ENCODE measurements at places on chromosomes 1 and 21.

DNA sequence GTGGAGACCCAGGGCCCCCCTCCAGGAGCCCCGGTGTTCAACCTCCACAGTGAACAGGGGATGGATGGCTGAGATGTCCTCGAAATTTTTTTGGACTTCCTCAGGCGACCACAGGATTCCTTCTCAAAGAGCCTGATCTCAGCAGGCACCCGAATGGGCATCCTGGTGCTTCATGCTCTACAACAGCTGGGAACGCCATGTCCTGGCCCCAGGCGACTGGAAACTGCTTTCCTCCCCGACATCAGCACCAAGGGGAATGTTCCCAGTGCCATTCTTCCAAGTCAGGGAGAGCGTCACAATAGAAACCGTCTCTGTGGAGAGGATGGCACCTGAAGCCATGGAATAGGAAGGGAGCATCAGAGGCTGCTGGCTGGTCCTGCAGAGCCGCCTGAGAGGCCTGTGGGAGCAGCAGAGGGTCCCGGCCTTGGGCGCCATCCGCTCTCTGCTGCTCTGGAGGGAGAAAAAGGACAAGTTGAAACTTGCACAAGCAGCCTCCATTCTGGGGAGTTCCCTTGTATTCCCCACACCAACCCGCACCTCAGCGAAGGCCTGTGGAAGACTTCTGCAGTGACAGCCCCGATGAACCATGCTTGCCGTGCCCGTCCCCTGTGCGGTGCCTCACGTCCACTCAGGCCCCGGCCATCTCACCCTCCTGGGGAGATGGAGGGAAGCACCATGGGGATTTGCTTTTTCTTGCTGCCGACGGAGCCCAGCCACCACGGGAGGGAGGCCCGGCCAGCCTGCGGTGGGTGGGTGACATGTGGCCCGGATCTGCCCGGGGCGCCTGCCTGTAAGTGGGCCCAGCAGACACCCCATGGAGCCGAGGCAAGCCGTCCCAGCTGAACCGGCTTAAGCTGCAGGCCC, 2.3 kb upstream of the ADARB1 start:
- DNase-seq = no peak

- no peak for DNase-seq
Observed at GRCh38 chr1:76381450-76382097, 307.0 kb downstream of the ST6GALNAC3 start.

DNA sequence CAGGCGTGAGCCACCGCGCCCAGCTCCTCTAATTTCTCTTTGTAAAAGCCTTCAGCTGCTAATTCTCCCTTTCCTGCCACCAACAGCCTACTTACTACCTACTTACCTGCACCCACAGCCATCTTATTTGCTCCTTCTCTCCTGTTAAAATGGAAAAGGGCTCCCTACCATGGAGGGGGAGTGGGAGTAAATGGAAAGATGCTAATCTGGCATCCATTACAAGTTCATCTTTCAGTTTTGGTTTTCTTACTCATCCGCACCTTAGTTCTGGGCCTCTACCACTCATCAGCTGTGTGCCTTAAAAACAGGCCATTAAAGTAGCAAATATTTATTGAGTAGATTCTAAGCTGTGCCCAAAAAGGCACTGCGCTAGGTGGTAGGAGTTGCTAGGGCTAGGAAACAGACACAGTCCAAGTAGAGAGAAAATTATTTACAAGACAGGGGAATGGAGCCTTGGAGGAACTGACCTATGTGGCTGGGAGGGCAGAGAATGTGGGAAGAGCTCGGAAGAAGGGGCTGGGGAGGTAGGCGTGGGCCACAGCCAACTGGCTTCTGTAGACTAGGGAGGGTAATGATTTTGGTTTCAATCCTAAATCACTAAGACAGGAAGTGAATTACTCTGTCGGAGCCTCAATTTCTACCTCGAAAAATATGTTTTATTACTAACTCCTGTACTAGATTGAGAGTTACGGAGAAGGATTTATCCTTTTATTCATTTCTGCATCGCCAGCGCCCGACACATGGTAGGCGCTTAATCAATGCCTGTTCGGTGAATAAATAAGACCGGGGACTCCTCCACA, 685 bp upstream of the DDI2 start:
- no peak for DNase-seq

- DNase-seq = no peak
Observed at GRCh38 chr1:7938070-7938469, 2.6 kb downstream of the TNFRSF9 start.

DNA sequence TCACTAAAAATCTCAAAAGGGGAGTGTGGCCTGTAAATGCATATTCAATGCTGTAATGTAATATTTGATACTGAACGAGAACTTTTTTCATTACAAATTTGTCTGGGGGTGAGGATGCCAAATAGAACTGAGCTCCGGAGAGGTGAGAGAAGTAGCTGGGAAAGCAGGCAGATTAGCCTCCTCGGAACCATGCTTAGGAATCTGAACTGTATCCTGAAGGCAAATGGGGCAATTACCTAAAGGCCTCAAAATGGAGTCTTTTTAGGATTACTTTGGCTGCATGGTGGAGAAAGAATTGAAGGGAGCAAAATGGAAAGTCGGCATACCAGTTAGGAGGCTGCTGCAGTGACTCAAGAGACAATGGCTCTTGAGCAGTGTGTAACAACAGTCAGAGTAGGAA, 178.8 kb downstream of the CDC7 start:
- DNase-seq = no peak

GRCh38 chr1:167909691-167910180, 4.2 kb downstream of the ADCY10 start:
- DNase-seq = no peak

DNA sequence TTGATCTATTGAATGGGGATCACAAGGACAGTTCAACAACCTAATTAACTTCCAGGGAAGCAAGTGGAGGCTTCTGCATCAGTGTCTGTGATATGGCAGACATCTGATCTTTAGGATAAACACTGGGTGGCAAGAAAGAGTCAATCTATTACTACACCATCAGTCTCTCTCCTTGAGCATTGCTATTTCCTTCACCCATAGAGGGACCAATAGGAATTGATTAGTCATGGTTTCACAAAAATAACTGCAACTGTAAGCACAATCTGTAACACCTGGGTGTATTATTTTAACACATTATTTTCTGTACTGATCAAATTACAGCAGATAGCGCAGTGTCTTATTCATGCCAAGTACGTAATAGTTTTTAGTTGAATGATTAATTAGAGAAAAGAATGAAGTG, 50.3 kb downstream of the USP24 start:
- no peak for DNase-seq

DNA sequence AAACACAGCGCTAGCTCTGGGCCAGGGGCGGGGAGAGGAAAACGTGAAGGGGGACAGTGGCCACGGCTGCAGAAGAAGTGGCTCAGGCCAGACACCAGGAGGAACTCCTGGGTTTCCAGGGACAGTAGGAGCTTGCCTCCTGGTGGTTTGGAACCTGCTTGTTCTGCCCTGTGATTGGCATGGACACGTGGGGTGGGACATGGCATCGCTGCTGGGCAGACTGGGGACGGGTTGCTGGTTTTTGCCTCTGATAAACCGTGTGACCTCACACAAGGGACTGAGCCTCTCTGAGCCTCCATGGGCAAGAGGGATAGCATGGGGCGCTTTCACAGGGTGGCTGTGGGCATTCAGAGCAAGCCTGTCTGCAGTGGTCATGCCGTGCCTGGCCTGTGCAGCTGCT, 7.5 kb upstream of the PLCH2 start:
- no peak for DNase-seq

- no peak for DNase-seq
Observed at GRCh38 chr1:153374071-153374470, 1.4 kb downstream of the S100A12 start.

DNA sequence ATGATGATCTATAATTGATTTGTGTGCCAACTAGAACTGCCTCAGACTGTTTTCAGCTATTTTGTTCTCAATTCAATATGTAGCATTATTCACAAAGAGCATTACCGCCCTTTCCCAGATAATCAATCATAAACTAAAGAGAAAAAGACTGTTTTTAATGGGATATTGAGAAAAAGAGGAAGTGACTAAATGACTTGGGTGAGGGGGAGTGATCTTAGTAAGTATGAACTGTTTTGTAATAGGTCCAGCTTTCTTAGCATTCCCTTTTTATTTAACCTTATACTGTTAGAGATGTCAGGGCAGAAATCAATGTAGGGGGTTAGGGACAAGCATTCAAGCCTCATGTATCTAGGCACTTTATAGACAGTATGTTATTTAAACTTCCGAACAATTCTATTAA, 157.8 kb upstream of the DPYD start:
- no peak for DNase-seq

GRCh38 chr1:223845037-223845809, 524 bp downstream of the TP53BP2 start:
- peak; percentile 59 for DNase-seq

DNA sequence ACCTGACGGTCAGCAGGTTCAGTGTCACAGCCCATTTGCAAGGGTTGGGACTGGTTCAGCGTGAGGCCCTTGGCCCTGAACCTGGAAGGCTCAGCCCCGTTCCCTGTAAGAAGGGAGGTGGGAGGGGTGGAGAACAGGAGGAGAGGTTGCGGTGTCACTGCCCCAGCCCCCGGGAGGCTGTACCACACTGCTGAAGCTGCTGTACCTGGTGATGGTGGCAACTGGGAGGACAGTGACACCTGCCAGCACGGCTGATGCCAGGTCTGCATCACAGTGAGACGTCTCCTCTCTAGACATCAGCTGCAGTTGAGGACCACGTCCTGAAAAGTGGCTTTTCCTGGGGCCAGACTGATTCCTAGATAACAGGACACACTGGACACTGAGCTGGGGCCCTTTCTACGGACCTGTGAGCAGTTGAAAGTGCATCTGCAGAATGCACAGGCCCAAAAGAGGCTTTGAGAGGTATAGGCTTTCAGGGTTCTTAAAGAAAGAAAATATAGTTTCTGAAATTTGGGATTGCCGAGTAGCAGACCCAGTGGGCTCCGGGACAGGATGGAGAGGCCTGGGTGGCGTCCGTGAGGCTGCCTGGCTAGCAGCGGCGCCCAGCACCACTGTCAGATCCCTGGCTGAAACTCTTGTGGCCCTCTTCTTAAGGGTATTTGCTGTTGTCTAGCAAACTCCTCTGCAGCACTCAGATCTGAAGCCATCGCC, 47.7 kb downstream of the COQ8A start:
- DNase-seq = no peak

DNA sequence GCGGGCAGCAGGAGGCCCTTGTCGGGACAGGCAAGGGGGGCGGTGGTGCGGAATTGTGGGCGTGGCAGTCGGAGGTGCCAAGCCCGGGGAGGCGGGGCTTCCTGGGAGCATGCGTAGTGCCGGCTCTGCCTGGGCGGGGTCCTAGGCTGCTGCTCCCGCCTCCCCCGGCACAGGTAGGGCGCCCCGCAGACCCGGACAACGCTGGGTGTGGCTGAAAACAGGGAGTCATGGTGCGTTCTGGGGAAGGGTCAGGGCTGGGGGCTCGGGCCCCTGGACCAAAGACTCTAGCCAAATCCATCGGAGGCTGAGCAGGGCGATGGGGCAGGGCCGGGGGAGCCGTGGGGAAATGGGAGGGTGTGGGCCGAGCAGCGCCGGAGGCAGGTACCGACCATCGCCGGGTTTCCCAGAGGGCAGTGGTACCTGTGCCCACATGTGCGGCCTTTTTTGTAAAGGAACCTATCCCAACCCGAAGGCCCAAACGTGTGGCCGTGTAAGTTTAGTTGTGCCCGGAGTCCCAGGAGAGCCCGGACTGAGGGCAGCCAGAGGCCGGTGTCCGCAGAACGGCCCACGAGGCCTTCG, 231.9 kb downstream of the SDCCAG8 start:
- DNase-seq = peak; percentile 30

- no peak for DNase-seq
Observed at GRCh38 chr1:70205071-70205433, 327 bp downstream of the LRRC40 start.

GRCh38 chr1:22676916-22677583, 24.0 kb downstream of the C1QB start:
- DNase-seq = no peak

GRCh38 chr1:55589671-55590297, 374.6 kb upstream of the USP24 start:
- no peak for DNase-seq

All from substantia nigra (tissue), 51 donors.